H1 (cell line): ENCODE measurements at places on chromosomes 6 and 20. TPM values are rescaled to one million over a fixed set of nuclear protein-coding genes. Genes with fewer than 3 reads are reported as not detected.

DNA sequence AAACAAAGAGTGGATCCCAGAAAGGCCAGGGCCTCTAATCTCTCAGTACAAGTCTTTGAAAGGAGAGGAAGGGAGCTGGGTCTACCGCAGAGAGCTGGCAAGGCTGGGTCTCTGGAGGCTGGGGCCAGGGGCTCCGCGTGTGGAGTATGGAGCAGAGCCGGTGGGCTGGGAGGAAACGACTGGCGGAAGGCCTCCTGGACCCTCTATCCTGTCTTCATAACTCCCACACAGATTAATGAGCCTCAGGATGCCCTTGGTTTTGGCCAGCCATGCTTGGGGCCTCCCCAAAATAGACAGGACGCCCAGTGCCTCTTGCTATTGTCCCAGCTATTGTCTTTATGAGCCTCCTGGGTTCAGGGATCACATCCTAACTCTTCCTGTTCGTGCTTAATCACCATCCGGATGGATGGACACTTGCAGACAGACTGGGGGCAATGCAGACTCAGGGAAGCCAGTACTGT lies 306.4 kb downstream of the DHX35 start:
- DNase-seq: no peak

DNA sequence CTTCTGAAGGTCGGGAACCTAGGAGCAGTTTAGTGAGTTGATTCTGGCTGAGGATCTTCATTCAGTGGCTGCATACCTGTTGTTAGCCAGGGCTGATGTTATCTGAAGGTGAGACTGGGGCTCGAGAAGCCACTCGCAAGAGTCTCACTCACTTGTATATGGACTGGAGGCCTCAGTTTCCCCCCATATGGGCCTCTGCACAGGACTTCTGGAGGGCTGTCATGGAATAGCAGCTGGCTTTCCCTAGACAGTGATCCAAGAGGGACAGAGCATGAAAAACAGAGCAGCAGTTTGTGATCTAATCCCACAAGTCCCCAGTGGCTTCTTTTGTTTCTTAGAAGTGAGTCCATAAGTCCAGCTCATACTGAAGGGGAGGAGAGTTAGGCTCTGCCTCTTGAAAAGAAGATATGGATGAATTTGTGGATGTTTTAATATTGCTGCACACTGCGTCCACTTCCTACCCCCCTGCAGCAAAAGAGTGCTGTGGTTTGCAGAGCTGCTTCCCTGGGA lies 623.4 kb downstream of the CDH26 start:
- DNase-seq: no peak

The BPI gene
- not detected in 2 replicates for total RNA-seq

- no peak for DNase-seq
These were observed 44.6 kb downstream of the TOX2 start for GRCh38 chr20:43959079-43959919.

The MLIP gene
- not detected in 2 replicates for total RNA-seq

GRCh38 chr6:27141529-27142015 lies 105.9 kb upstream of the PRSS16 start:
- DNase-seq: no peak

DNA sequence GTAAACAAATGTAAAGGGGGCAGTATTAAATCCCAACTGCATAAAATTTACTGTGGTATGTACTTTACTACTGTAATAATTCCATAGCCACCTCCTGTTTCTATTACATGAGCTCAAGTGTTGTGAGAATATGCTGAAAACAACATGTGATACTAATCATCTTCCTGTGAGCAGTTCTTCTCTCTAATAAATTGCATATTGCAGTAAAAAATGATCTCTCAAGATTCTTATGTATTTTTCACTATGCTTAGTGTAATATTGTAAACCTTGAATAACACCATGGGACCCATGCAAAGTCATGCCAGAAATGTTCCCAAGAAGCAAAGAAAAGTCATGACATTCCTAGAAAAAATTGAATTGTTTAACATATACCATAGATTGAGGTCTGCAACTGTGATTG lies 133.0 kb upstream of the ATXN1 start:
- no peak for DNase-seq

DNA sequence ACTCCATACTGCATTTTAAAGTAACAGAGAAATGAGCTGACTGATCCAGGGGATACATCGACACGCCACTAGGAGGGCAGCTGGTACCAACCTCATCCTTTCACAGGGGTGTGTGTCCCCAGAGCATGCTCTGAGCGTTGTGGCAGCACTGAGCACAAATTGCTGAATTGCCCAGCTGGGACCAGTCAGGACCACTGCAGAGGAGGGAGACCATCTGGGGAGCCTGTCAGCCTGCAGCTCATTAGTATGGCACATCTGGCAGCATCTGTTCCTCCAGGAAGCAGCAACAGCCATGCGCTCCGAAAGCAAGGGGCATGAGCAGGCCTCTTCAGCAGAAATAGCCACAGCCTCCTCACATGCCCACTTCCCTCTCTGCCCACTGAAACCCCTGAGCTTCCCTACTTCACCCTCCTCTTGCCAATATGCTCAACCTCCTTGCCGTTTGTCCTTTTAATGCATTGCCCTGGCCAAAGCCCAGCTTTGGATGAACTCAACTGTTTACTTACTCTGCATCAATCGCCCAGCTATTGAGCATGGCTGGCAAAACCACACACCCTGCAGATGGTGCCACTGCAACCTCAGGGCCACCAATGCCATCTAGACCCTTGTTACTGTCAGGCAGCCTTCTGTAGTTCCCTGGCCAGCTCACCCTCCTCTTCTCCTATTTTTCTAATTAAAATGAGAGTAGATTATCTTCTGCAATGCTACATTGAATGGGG lies 77.6 kb upstream of the NEDD9 start:
- DNase-seq: no peak

- DNase-seq: no peak
These were observed 215.3 kb downstream of the RNGTT start for GRCh38 chr6:88748141-88748540.

DNA sequence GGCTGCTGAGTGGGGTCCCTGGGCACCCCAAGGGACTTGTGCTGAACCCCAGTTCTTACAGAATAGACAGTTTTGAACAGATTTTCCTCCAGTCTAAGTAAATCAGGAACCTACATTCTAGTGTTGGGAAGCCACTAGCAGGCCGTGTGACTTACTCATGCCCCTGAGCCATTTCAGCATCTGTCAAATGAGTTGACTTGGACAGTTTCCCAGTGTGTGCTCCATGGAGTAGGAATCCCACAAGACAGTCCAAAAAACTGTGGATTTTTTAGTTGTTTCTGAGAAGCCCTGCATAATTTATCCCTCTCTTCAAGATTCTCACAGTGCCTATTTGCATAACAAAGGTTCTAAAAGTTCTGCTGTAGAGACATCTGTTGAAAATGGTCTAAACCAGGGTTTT lies 2.1 kb downstream of the GABRR2 start:
- no peak for DNase-seq

The CPNE5 gene
- total RNA-seq: 0.15 and 0.88 TPM in 2 replicates

- no peak for DNase-seq
These were observed 169.3 kb downstream of the BCAS1 start for GRCh38 chr20:53901064-53901463.

DNA sequence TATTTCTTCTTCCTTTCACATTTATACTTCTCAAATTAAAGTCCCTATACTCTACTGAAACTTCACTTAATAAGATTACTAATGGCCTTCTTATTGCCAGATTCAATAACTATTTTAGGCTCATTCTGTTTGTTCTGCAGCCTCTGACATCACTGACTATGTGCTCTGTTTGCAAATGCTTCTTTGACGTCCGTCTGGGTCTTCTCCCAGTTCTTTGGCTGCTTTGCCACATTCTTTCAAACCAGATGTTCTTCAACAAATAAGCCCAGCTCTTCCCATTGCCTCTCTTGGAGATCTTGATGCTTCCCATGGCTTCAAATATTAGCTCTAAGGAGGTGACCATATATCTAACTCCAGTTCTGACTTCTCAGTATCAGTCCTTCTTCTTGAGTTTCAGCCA lies 117.4 kb downstream of the BTBD9 start:
- DNase-seq: no peak

- no peak for DNase-seq
These were observed 5.3 kb upstream of the TASP1 start for GRCh38 chr20:13644010-13644409.

- no peak for DNase-seq
These were observed 74.6 kb downstream of the CDKAL1 start for GRCh38 chr6:20608905-20609304.

The C6orf15 gene
- total RNA-seq: not detected in 2 replicates

DNA sequence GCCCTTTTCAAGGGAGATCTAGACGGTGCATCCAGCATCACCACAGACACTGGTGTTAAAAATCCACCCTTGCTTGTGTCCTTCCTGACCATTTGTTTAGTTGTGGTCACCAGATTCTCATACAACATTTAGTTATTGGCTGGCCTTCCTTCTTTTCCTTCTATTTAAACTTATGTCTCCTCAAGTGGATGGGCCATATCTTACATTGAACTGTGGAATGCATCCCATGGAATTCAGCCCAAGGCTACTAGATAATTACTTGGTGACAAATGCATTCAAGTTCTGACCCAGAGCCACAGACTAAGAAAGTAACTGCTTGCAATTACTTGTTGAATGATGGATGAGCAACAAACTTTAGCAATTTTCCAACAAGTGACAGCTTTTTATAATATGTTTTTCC lies 198.9 kb upstream of the SSTR4 start:
- no peak for DNase-seq
